ENCODE measurements at places on chromosomes 11 and 22.

DNA sequence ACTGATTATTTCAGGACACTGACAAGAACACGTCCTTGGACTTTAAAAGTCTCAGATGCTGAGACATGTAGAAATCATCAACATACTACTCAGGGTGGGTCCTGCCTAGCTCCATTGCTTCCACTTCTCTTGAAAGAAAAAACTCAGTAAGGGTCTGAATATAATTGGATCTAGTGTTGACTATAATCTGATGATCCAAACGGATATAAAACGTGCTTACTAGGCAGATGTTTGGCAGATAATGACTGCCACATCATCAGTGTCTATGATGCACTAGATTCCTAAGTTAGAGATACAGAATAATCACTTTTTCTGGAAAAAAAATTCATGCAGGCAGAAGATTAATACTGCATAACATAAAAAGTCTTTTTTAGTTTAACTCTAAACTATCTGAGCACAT lies 21.6 kb downstream of the GUCY1A2 start:
- no peak for DNase-seq

DNA sequence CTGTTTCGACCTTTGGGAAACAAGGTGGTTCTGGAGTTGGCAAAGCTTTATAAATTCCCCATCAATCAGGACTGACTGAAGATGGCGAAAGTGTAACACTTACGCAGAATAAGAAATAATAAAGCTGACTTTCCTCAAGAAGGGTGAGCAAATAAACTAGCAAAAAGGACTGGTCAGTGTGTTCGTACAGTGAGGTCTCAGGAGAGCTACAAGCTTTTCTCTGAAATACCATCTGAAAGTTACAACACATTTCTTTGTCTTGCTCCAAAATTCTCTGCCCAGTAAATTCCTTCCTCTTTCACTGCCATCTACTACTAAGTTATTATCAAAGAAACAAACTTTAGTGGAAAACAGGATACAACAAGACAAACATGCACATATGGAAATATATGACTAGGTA lies 13.4 kb downstream of the PITPNB start:
- no peak for DNase-seq

DNA sequence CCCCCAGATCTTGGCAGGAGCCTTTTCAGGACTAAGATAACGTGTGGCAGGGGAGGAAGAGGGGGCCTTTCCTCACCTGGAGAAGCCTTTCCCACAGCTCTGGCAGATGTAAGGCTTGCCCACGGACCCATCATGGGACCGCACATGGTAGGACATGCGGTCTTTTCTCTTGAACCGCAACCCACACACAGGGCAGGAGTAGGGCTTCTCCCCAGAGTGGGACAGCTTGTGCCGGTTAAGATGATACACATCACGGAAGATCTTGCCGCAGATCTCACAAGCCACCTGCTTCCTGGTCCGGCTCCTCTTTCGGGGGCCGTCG lies 1.9 kb downstream of the PATZ1 start:
- no peak for DNase-seq

DNA sequence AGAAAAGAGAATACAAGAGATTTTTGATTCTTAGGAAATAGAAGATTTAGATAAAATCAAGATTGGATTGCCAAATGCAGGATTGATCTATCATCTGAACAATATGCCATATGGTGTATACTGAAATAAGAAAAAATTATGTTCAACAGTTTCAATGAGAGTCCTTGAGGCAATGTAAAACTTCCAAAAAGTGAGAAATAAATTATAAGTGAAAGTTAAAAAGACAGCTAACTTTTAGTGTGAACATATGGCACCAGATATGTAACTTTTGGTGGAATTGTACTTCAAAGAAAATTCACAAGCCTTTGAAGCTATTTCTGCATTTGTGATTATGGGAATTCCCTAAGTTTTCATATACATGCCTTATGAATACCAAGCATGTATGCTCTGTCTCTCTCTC lies 200.5 kb upstream of the ANO3 start:
- no peak for DNase-seq

DNA sequence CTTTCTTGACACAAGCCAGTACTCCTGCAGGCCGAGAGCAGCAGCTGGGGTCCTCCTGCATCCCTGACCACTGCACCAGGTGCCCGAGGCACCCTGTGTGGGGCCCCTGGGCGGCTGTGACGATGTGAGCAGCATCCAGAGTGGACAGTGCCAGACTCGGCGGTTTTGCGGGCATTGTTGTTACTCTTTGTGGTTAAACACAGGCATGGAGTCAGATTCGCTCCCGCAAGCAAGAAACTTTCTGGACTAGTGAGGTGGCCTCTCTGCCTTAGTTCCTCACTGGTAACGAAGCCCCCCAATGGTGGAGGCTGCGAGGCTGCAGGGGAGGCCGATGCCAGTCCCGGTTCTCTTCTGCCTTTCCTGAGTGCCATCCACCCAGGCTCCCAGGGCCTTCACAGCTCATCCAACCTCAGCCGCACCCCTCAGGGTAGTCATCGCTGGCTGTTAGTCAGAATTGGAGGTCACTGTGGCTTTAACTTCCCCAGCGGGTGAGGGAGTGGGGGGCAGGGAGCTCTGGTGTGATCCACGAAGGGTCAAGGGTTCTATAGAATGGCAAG lies 3.7 kb upstream of the CLDN5 start:
- no peak for DNase-seq

- DNase-seq = no peak
Observed at GRCh38 chr22:47208630-47209029, 446.2 kb downstream of the TBC1D22A start.

- no peak for DNase-seq
Observed at GRCh38 chr22:40855979-40856512, 393 bp downstream of the ST13 start.
